ENCODE measurements at places on chromosomes 1 and 21.

GRCh38 chr1:63342402-63342801 lies 20.0 kb downstream of the FOXD3 start:
- DNase-seq = no peak

- no peak for DNase-seq
Observed at GRCh38 chr1:170254371-170254770, 108.6 kb downstream of the NTMT2 start.

GRCh38 chr1:53860967-53861411 lies 22.9 kb upstream of the NDC1 start:
- DNase-seq = peak; percentile 45

DNA sequence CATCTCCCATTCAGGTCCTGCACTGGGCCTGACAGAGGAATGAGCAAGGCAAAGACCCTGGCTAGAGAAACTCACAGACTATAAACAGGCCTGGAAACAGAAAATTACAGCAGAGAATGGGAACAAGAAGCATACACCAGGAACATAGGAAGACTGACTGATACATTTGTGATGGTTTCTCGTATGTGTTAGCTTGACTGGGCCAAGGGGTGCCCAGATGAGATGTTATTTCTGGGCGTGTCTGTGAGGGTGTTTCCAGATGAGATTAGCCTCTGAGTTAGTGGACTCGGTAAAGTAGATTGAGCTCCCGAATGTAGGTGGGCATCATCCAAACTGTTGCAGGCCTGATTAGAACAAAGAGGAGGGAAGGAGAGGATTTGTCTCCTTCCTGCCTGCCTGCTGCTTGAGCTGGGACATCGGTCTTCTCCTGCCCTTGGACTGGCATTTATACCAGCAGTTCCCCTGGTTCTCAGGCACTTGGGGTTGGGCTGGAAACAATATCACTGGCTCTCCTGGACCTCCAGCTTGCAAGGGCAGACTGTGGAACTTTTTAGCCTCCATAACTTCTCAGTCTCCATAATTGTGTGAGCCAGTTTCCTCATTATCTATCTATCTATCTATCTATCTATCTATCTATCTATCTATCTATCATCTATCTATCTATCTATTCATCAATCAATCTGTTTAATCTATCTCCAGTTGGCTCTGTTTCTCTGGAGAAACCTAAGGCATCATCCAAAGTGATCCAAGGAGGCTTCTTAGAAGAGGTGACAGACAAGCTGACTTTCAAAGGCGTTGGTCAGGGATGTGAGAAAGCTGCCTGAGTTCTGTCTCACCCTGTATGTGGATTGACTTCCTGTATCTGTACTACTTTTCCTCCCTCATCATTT lies 9.7 kb upstream of the FOXO6 start:
- no peak for DNase-seq

DNA sequence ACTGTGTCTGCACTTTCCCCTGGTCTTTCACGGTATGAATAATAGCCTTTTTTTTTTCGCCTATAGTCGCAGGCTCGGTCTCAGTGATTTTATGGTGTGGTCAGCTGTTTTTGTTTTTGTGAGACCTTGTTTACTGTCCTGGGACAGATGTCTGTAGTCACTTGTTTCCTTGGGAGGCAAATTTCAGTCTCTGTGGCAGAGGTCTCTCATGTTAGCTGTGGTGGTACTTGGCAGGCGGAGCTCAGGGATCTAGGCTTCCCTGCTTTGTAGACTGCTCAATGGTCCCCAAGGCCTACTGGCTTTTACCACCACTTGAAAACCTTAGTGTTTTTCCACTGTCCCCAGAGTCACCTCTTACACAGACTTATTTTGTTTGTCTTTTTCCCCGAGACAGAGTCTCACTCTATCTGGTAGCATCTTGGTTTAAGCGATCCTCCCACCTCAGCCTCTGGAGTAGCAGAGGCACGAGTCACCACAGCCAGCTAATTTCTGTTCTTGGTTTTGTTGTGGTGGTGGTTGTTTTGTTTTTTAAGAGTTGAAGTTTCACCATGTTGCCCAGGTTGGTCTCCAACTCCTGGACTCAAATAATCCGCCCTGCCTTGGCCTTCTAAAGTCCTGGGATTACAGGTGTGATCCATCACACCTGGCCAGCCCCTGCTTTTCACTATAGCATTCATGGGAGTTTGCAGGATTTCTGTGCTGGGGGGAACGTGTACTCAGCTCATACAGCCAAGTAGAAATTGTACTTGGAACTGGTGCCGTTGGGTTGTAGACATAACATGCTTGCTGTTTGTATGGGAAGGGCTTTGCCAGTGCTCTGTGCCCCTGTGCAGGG lies 10.3 kb downstream of the RNU1-2 start:
- peak; percentile 34 for DNase-seq

GRCh38 chr21:15667819-15668218 lies 62.0 kb upstream of the USP25 start:
- no peak for DNase-seq

DNA sequence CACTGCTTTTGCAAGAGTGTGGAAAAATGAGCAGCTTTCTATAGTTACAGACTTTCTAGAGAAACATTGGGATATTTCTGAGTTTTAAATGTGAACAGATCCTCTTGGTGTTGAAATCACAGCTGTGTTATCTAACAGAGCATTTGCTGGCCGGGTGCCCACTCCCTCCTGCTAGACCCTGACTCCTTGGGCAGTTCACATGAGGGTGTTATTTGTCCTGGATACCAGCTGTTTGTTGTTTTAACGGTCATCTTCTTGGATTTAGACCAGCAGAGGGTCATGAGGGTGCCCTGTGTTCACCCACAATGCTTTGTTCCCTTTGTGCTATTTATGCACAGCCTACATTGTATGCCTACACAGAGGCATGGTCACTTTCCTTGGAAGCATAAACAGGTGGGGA lies 67.1 kb downstream of the CENPF start:
- no peak for DNase-seq

GRCh38 chr1:171984850-171985485 lies 143.7 kb downstream of the DNM3 start:
- no peak for DNase-seq

DNA sequence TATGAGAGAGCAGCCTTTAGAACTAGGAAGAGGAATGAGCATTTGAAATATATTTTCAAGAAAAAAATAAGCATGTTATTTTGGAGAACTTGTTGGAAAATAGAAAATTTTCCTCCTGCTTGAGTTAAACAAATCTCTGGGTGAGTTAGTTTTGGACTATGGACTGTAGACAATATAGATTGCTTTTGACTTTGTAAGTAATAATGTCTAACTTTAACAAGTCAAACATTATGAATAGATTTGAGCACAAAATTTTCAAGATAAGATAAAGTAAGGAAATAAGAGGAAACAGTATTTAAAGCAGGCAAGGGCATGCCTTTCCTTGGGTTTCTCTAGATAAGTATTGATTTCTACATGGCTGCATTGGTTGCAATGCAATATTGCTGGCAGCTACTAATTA lies 360.8 kb downstream of the LMO4 start:
- DNase-seq = no peak

DNA sequence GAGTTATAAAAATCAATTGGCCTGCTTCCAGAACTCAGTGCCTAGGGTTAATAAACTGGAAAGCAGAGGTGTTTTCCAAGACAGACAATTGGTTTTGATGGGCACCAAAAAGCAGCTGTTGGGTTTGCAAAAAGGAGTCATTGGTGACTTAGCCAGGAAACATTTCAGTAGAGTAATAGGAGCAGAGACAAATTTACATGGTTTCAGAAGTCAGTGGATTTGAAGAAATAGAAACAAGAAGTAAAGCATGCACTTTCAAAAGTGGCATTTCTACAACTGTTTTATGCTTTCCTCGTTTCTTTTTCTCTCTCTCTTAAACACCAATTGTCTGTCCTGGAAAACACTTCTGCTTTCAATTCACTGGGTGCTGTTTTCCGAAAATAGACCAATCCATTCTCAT lies 87.8 kb downstream of the GLUL start:
- no peak for DNase-seq

- DNase-seq = no peak
Observed at GRCh38 chr21:44366586-44367211, 13.3 kb downstream of the TRPM2 start.

GRCh38 chr21:28857752-28858151 lies 134.9 kb downstream of the LTN1 start:
- no peak for DNase-seq

DNA sequence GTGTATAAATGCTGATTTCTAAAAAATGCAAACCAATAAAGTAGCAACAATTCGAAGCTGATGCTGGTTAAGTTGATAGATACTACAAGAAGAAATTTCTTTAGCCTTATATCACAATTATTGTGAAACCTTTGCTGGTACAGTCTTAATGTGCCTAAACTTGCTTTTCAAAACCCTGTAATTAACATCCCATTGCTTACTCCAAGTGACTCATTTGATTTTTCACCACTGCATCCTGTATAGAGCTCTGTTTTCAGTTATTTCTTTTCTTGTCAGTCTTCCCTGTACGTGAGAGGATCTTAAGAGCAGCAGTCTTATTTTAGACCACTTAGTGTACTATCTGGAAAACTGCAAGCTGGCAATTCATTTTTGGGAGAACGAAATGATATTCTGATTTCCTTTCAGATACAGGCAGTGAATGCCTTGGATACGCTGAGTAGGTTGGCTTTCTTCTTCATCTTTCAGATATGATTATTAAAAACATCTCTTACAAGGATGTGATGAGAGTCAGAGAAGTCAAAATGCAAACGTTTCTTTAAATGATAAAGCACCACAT lies 210.3 kb downstream of the KCTD3 start:
- DNase-seq = no peak

DNA sequence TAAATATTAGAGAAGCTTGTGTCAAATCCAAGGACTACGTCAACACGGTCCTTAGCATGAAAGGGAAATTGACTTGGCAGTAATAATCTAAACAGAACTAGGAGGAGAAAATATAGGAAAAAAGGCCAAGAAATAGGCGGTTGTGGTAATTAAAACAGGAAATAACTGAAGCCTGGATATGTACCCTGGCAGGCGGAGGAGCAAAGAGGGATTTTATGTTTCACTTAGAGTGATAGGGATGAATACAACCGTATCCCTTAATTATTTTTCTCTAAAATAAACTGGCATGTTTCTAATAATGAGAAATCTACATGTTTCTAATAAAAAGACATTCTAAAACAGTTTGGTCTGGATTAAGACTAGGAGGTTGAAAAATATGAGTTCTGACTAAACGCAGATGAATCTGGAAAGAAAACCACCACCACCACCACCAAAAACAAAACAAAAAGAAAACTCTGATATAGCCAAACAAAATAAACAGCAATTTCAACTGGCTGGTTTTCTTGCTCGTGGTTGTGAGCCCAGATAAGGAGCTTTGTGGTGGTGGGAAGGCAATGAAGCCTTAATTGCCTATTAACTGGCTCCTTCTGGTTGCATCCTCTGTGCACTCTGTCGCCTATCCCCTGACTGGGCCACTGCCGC lies 334.2 kb upstream of the SNX7 start:
- DNase-seq = no peak

DNA sequence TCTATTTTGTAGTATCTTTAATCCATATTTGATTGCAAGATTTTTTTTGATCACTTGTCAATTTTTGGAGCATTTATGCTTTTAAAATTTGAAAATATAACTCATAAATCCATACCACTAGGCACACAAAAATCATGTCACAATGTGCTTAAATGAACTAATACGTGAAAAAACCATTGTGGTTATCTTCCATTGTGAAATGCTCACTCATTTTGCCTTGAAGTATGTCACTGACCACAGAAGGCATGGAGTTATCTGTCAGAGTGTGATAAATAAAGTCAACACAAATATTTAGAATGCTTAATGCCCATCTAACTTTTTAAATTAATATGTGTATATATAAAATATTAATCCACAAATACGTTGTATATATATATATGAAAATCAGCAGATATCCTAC lies 347.2 kb downstream of the PTPRC start:
- DNase-seq = no peak

DNA sequence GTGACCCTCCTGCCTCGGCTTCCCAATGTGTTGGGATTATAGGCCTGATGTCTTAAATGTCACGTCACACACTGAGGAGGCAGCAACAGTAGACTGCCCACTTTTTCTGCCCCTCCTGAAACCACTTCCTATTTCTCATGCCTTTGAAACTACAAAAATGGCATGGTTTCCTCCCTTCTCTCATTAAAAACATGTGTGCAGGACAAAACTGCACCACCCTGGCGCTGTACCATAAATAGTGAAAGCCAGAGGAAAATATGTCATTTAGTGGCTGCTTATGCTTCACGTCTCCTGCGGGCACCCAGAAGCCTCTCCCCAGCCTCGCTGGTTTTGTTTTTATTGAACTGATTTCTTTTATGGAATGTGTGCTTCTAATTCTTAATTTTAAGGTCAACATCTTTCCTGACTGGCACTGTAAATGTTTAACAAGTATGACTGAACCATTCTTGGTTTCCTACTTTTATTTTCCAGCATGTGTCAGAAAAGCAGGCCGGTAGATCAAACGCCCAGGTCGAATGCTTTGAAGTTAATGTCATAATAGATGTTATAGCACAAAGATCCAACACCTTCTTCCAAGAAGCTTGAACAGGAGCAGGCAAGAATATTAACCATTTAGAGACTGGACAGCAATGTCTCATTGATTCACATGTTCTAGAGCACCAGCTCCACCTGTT lies 59.6 kb upstream of the C1orf87 start:
- no peak for DNase-seq

GRCh38 chr21:17784180-17784598 lies 35.0 kb downstream of the C21orf91 start:
- no peak for DNase-seq

DNA sequence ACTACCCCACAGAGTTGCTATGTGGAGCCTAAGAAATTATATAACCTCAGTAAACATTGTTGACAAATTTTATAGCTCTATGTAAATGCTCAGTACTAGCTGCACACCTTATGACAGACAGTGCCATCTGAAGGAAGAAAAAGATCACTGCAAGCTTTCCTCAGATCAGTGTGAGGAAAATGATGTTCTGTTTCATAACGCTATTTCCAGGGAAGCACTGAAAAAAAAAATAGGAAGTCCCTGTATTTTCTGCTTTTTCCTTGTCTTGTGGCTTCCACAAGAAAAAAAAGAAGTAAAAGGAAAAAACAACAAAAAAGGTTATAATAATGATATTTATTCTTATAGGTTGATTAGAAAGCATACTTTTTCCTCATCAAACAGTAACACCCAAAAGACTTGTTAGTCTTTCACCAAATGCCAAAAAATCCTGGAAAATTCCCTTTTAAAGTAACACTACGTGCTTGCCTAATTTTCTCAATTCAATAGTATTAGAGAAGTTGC lies 23.2 kb downstream of the LYST start:
- no peak for DNase-seq

- no peak for DNase-seq
Observed at GRCh38 chr21:33802481-33802880, 113.1 kb downstream of the ATP5PO start.
